ENCODE measurements at places on chromosomes 16 and 17. TPM values are rescaled to one million over a fixed set of nuclear protein-coding genes. Genes with fewer than 3 reads are reported as not detected.

KRTAP9-1 gene
- total RNA-seq = not detected

G6PC1 gene
- total RNA-seq = not detected

SLC6A4 gene
- total RNA-seq = not detected

RRAD gene
- total RNA-seq = 0.30 TPM

PIPOX gene
- 91.7 TPM for total RNA-seq

HCFC1R1 gene
- total RNA-seq = 18.9 TPM

SPATA22 gene
- 1.8 TPM for total RNA-seq

GPRC5B gene
- 7.8 TPM for total RNA-seq

HYDIN gene
- 0.18 TPM for total RNA-seq
